ENCODE measurements at places on chromosomes 7 and 10.

- DNase-seq = no peak
These were observed 67.1 kb upstream of the PIK3CG start for GRCh38 chr7:106797937-106798336.

DNA sequence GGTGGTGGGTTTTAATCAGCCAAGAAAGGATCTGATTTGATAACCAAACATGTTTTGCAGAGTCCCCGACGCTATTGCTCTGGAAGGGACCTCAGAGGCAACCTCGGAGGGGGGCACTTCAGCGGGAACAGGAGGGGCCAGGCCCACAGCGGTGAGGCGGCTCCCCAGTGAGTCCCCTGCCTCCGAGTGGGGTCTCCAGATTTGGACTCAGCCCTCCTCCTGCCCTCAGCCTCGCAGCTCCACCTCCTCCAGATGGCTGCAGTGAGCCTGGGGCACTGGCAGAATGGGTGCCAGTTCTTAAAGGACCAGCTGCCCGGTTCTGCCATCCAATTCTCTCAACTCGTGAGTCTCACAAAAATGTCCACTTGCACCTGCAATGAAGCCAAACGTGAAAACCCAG, 61.0 kb upstream of the NANOS1 start:
- no peak for DNase-seq

DNA sequence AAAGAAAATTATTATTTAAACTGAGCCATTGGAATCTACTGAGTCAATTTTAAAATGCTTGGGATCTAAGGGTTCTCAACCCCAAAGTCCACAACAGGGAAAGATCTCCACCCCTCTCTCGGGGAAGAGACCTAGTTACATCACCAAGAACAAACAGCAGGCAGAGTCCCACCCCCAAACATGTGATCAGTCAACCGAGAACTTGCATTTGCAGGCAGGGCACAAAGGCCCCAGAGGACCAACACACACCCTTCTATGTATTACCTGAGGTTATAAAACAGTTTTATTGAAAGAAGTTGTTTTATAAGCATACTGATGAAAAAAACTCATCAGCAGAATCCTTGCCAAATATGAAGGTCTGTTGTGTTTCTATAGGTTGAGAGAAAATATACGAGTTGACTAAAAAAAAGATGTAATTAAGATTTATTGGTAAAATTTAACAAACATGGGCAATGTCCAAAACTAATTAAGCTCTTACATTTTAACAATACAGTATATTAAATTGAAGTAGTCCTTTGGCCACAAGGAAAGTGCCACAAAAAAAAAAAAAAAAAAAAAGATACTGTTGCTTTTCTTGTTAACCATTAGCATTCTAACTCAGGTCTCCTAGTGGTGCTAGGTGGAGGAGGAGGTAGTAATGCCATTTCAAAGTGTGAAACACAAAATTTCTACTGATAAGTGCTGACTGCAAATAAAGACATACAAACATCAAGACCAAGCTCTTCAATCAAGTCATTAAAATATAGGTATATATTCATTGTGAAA, 975 bp upstream of the USP54 start:
- no peak for DNase-seq

- no peak for DNase-seq
These were observed 200.3 kb upstream of the PRSS1 start for GRCh38 chr7:142548978-142549377.

- no peak for DNase-seq
These were observed 286.9 kb downstream of the PTEN start for GRCh38 chr10:88150339-88150738.

GRCh38 chr10:110994406-110995086, 75.1 kb downstream of the SHOC2 start:
- no peak for DNase-seq

GRCh38 chr7:151539088-151539671, 19.5 kb upstream of the RHEB start:
- DNase-seq = no peak

DNA sequence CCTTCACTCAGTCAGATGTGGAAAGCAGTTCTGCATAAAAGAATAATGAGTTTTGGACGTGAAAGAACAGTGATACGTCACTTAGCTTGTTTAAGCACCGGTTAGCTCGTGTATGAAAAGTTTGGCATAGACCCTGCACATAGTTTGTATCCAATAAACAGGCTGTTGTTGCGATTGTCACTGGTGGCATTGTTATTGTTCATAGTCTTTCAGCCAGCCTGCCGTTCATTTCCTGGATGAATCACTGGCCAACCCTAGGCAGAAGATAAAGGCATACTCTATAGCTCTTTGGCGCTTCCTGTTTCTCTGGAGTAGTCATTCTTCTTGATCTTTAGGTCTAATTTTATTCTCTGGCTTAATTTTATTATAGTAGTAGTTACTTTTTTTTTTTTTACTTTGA, 57.8 kb upstream of the ANKRD30A start:
- DNase-seq = no peak

- DNase-seq = no peak
These were observed 107.7 kb upstream of the KCND2 start for GRCh38 chr7:120165227-120165626.

DNA sequence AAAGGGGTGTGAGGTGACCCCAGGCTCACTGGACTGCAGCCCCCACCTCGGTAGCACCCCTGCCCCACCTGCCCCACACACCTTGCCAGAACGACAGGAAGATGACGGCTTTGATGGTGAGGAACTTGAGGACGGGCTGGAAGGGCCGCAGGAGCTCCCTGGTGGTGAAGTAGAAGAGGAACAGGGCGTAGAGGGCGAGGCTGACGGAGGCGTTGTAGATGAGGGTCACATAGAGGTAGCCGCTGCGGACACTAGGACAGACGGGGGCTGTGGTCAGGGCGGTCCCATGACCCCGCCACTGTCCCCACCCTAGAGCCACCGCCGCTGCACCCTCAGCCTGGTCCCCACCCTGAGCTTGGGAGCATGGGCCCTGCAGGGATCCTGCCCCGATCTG, 7.6 kb downstream of the TMEM184A start:
- no peak for DNase-seq

All from AG04450 (cell line).